Aorta (tissue), 5 donors: ENCODE measurements at places on chromosomes 13 and 19. TPM values are rescaled to one million over a fixed set of nuclear protein-coding genes. Genes with fewer than 3 reads are reported as not detected.

DNA sequence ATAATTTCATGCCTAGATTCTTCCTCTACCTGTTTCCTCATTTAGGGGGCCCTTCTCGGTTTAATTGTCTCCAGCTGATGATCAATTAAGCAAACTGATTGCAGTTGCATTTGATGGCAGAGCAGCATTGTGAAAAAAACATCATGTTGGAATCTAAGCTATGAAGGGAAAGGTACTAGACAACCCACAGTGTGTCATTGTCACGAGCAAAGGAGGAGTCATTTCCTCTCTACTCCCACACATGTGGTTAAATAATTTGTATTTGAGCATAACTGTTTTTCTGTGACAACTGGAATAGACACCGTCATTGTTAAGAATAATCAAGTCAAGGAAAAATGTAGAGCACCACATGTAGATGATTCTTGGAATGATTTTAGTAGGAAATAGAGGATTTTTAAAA, 240.3 kb downstream of the DCT start:
- no peaks in the 10 kb centered on the region for H3K4me1 ChIP-seq
- no peak overlapping the region for H3K4me3 ChIP-seq
- no peaks in the 10 kb centered on the region for H3K36me3 ChIP-seq
- DNase-seq, result no peak

Gene ALDH16A1
- 23.7 TPM for total RNA-seq

- DNase-seq, result no peak
- H3K27ac ChIP-seq, result no peak overlapping the region
- no peaks in the 10 kb centered on the region for H3K4me1 ChIP-seq
- no peak overlapping the region for H3K4me3 ChIP-seq
These were observed 95.5 kb upstream of the RNF113B start for GRCh38 chr13:98272549-98272948.

DNA sequence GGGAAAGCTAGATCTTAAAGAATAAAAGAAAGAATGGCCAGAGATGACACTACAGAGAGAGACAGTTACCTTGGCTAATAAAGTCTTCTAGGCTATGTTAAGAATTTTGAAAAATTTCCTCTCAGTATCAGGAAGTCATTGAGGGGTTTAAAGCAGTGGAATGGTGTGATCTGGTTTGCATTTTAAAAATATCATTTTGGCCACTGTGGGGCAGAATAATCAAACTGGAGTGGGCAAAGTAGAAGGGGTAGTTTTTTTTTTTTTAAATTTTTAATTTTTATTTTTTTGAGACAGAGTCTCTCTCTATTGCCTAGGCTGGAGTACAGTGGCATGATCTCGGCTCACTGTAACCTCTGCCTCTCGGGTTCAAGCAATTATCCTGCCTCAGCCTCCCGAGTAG, 4.4 kb upstream of the CNMD start:
- no peak overlapping the region for H3K4me3 ChIP-seq
- no peaks in the 10 kb centered on the region for H3K36me3 ChIP-seq
- no peaks in the 10 kb centered on the region for H3K4me1 ChIP-seq

DNA sequence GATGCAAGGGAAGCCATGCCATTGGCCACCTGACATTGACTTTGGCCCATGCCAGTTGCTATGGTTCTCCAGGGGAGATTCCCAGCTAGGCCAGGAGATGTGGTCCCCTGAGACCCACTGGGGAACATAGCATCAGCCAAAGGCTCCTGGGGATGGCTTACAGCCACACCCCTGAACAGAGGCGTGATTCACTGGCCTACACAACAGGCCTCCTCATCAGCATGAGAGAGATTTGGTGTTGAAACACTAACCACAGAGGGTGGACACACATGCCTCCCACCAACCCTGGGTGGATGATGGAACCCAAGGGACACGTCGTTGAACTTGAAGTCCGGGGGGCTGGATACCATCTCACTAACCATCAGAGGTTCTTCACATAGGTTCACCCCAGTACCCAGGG, 14.4 kb downstream of the IQCN start:
- H3K4me1 ChIP-seq, result no peaks in the 10 kb centered on the region
- DNase-seq, result no peak
- H3K36me3 ChIP-seq, result no peaks in the 10 kb centered on the region
- no peak overlapping the region for H3K27ac ChIP-seq

DNA sequence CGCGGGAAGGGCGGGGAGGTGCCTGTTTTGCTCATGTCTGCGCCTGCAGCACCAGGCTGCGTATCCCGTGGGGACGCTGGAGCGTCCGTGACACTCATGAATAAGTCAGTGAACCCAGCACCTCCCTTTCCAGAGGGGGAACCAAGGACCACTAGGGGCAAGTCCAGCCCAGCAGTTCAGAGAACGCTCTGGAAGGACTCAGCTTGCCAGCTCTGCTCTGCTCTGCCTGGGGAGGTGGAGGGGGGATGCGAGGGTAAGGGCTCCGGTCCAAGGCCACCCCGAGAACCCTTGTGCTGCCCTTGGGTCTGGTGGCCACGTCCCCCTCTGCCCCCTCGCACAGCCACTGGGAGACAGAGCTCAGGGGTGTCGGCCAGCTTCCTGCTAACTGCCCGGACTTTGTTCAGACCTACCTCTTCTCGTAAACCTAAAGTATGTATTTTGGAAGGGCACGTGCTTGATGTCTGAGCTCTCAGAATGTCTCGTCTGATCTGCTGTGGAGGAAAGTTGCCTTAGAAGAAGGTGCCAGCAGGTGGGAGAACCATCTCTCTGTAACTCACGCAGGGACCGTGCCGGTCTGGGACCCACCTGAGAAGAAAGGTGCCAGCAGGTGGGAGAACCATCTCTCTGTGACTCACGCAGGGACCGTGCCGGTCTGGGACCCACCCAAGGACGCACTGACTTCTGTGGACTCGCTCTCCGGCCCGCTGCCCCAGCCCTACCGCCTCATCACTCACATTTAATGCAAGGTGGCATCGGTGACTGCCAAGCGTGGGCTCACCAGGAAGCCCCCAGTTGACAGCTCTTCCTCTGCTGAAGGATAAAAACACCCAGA, 34.1 kb downstream of the TMEM255B start:
- H3K27ac ChIP-seq, result no peak overlapping the region
- DNase-seq, result no peak
- H3K36me3 ChIP-seq, result no peaks in the 10 kb centered on the region
- no peak overlapping the region for H3K4me3 ChIP-seq
- H3K4me1 ChIP-seq, result no peaks in the 10 kb centered on the region
- no peaks in the 10 kb centered on the region for H3K27me3 ChIP-seq

DNA sequence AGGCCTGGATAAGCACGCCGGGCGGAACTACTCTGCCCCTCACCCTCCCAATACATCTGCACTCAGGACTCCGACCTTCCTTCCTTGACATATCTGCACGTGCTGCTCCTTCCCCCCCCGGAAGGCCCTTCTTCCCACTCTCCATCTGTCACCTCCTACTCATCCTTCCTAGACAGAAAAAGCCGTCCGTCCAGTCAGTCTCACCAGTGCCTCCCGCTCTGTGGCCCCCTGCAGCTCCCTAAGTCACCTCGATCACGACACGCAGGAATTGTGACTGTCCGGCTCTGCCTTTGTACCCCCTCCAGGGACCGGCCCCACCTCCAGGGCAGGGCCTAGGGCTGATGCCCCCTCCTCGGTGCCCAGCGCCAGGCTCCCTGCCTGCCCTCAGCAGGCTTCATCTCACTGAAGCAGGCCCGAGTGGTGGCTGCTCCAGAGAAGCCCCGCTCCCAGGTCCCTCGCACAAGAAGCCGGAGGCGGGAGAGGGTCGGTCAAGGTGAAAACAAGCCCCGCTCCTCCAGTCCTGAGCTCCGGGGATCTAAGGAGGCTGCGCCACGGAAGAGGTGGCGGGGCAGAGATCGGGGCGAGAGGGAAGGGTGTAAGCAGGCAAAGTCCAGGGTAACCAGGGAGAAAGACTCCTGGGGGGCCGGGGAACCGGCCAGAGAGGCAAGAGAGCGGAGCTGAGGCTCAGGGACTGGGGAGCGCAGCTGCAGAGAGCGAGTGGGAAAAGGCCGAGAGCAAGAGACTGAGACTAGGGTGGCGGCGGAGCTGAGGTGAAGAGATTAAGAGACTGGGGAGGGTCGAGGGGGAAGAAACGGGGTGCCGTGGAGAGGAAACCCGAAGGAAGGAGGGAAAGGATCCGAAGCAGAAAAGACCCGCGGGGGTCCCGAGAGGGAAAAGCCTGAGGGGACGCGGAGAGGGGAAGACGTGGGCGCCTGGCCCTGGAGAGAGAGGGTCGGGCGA, 1.1 kb downstream of the PPP6R1 start:
- no peaks in the 10 kb centered on the region for H3K4me1 ChIP-seq
- H3K27me3 ChIP-seq, result no peaks in the 10 kb centered on the region
- no peak overlapping the region for H3K27ac ChIP-seq
- H3K36me3 ChIP-seq, result no peaks in the 10 kb centered on the region
- peak overlapping the region; percentile 88 for H3K4me3 ChIP-seq

DNA sequence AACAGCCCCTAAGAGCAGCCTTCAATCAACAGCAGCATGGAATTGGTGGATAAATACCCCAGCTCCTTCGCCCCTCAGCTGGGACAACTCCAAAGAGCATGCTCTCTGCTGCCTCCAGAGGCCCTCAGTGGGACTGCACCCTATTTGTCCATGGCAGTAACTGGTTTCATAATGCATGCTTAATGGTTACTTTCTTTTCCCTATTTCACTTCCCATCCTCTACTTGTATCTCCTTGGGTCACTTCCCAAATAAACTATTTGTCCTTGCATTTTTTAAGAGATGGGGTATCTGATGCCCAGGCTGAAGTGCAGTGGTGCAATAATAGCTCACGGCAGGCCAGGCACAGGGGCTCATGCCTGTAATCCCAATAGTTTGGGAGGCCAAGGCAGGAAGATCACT, 13.5 kb upstream of the TPM4 start:
- no peak overlapping the region for H3K27ac ChIP-seq
- H3K27me3 ChIP-seq, result no peaks in the 10 kb centered on the region
- H3K4me3 ChIP-seq, result no peak overlapping the region
- H3K4me1 ChIP-seq, result no peaks in the 10 kb centered on the region
- H3K36me3 ChIP-seq, result no peaks in the 10 kb centered on the region

Gene CEACAM16
- total RNA-seq, result 0.36 TPM

Gene VSIG10L
- total RNA-seq, result 1.7 TPM

GRCh38 chr19:3036119-3036976, 7.3 kb upstream of the TLE2 start:
- peak; percentile 94 for DNase-seq
- H3K27me3 ChIP-seq, result no peaks in the 10 kb centered on the region
- peak overlapping the region; percentile 93 for H3K27ac ChIP-seq
- H3K4me1 ChIP-seq, result no peaks in the 10 kb centered on the region

Gene KLK2
- total RNA-seq, result not detected

- DNase-seq, result no peak
- H3K4me3 ChIP-seq, result no peak overlapping the region
- H3K27me3 ChIP-seq, result no peaks in the 10 kb centered on the region
These were observed 93.4 kb downstream of the ABCC4 start for GRCh38 chr13:95207769-95208366.

DNA sequence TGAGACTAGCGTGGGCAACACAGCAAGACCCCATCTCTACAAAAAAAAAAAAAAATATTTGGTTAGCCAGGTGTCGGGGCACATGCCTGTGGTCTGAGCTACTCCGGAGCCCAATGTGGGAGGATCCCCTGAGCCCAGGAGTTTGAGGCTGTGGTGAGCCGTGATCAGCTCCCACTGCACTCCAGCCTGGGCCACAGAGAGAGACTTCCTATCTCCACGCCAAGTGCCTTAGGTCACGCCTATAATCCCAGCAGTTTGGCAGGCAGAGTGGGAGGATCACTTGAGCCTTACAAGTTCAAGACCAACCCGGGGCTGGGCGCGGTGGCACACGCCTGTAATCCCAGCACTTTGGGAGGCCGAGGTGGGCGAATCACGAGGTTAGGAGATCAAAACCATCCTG, 8.7 kb upstream of the ADAT3 start:
- no peak for DNase-seq
- H3K4me3 ChIP-seq, result no peak overlapping the region
- H3K36me3 ChIP-seq, result no peaks in the 10 kb centered on the region
- H3K27me3 ChIP-seq, result no peaks in the 10 kb centered on the region

Gene GPR12
- 0.15 TPM for total RNA-seq
